Mesendoderm (in vitro differentiated cells): ENCODE measurements at places on chromosomes 1 and 21.
A peak's percentile ranks its signal among the peaks of the same experiment; 100 is the strongest.

DNA sequence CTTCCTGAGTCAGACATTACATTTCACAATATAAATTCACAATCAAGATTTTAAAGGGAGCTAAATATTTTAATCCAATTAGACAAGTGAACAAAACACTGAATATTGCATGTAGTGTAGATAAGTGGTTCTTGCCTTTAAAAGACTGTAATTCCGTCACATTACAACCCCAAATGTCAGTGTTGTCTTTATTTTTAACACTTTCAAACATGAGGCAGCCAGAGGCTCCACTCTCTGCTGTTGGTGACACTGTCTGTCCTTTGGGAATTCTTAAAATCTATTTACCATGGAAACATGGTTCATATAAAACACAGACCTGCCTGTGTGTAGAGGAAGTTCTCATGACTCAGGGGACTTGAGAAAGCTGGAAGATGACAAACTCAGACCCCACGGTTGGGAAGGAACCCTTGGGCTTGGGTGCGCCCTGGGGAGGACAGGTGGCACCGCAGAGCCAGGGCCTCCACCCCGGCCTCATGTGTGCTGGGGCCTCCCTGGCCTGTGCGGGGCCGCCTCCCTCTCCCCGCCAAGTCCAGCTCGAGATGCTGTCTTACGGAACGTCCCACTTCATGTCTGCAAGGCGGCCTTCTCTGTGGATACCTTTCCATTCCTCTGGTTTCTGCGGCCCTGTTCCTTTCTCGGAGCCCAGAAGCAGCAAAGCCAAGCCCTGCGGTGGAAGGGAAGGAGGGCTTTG, 239.0 kb downstream of the SDCCAG8 start:
- no peak for DNase-seq

GRCh38 chr1:11725616-11726015, 10.3 kb upstream of the AGTRAP start:
- DNase-seq, result no peak

GRCh38 chr1:150563340-150564038, 14.3 kb downstream of the ADAMTSL4 start:
- no peak for DNase-seq

DNA sequence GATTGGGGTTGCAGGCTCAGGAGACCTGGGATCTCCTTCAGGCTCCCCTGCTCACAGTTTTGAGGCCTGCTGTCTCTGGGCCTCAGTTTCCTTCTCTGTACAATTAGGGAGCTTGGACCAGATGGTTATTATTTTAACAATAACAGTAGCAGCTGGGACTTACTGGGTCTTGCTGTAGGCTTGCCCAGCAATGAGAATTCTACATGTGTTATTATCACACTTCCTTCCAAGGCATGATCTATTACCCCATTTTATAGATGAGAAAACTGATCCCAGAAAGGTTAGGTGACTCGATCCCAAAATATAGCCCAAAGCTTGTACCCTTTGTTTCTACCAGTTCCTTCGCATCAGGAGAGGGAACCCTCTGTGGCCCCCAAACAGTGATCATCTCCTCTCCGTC, 153.8 kb downstream of the PTPRU start:
- no peak for DNase-seq

DNA sequence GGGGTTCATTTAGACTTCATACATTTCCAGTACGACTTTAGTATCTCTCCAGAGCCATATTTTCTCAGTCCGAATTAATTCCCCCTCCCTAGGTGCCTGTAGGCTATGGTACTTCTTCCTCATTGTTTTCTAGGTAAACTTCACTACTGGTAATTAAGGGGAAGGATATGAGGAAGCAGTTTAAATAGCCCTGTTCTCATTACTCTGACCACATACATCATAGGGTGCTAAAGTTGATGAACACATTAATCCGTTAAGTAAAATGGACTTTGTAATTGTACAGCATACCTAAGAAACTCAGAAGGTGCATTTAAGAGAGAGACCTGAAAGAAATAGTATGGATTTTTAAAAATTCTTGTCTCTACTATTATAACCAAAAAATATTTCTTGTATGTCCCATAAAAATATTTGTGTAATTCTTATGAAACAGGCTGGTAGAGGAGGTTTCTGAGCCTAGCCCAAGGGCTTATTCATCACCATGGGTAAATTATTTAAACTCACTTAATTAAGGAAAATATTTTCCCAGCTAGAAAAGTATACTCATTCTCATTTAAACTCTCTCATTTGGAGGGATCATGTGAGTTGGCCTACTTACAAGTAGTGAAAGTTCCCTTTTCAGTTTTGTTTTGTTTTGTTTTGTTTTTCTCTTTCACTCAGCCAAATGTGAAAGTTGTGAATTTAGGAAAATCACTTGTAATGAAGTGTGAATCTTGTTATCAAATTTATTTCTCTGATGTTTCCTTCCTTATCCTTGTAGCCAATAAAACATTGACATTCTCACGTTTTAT, 2.0 kb downstream of the PRMT6 start:
- peak; percentile 5 for DNase-seq

GRCh38 chr1:197438010-197438790, 170.1 kb downstream of the CRB1 start:
- DNase-seq, result no peak

DNA sequence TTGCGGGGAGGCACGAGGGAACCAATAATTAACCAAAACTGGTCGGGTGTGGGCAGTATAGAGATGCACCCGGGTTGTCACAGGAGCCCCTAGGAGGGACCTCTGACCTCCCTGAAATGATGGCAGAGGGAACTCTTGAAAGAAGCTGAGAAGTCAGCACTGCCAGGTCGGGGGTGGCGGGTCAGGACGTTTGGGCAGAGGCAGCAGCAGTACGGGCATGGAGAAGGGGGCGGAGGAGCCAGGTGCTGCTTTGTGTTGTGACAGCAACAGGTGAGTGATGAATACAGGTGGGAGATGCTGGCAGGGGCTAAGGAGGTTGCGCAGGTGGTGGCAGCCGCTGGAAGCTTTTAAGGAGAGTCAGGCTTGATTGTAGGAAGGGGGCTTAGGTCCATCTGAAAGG, 11.7 kb downstream of the TNFRSF1B start:
- DNase-seq, result no peak

DNA sequence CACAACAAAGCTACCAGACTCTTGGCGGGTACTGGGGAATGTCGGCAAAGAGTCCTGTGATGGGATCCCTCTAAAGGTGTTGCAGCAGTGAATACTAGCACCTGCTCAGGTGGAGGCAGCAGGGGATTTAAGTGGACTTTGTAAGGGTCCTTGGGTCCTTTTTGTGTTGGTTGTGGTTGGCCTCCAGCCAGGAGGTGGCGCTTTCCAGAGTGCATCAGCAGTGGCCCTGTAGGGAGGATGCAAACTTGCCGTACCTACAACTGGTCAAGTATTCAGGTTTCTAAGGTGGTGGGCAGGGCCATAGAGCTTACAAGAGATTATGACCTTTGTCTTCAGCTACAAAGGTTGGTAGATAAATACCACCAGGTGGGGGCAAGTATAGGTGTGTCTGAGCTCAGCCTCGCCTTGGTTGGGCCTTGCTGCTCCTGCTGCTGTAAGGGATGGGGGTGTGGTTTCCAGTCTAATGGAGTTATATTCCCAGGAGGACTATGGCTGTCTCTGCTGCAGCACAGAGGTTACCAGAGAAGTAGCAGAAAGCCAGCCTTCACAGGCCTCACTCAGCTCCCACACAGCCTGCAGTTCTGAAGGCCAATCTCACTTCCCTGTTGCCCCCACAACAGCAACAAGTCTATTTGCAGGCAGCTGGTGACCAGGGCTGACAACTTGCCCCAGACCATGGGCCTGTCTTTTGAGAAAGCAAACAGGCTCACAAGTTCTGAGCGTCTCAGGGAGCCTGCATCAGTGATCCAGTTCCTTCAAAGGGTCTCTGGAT, 7.3 kb downstream of the OR2M5 start:
- no peak for DNase-seq

DNA sequence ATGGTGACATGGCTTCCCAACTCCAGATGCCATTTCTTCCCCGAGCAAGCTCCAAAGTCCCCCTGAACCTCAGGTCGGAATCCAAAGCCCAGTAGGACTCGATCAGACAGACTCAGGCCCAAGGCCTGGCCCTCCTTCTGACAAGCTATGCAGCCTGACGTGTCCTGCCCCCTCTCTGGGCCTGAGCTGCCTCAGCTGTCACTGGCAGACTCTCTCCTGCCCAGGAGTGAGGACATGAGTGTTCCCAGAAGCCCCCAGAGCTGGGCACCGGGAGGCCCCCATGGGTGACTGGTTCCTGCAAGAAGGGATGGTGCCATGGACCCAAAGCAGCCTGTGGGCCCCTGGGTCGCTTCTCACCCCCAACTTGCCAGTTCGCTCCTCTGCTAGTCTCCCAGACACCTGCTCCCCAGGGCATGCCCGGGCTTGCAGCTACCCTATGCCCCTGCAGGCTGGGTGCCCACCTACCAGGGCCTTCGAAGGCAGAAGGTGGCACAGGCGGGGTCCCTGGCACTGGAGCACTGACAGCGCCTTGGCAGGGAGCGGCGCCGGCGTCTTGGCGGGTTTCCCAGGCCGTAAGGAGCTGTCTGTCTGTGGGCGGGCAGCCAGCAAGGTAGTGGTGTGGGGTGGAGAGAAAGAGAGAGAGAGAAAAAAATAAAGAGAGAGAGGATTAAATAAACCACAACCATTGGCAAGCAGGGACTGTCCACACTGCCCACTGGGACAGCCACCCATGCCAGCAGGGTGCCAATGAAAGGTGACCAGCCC, 2.3 kb downstream of the EDN2 start:
- DNase-seq, result no peak

GRCh38 chr1:85275701-85276214, 674 bp downstream of the BCL10 start:
- no peak for DNase-seq

GRCh38 chr1:168626326-168626725, 49.9 kb downstream of the XCL1 start:
- no peak for DNase-seq

DNA sequence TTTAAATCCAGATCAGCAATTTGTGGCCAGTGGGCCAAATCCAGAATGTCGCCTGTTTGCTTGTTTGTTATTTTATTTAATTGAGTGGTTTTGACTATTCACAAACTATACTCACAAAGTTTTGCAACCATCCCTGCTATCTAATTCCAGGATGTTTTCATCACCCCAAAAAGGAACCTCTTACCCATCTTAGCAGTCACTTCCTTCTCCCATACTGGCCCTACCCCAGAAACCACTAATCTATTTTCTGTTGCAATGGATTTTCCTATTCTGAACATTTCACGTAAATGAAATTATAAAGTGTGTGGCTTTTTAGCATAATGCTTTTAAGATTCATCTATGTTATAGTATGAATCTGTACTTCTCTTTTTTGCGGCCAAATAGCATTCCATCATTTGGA, 41.3 kb downstream of the WDTC1 start:
- DNase-seq, result no peak

GRCh38 chr1:228226141-228226874, 18.5 kb downstream of the OBSCN start:
- DNase-seq, result no peak

GRCh38 chr1:97533358-97533757, 387.5 kb downstream of the DPYD start:
- DNase-seq, result no peak

DNA sequence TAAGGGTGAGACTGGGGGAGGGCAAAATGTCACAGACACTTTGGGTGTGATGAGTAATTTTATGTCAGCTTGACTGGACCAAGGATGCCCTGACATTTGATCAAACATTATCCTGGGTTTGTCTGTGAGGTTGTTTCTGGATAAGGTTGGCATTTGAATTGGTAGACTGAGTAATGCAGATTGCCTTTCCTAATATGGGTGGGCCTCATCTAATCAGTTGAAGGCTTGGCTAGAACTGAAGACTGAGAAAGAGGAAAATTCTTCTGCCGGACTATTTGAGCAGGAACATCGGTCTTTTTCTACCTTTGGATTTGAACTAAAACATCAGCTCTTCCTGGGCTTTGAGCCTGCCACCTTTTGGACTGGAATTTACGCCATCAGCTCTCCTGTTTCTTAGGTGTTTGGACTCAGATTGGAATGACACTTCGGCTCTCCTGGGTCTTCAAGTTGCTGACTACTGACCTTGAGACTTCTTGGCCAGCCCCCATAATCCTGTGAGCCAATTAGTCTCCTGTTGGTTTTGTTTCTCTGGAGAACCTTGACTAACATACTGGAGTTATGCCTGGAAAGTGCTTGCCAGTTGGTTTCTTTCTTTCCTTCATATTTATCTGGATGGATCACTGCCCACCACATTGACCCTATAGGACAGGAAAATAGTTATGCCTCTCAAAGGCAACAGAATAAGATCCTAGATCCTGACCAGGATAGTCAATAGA, 44.9 kb upstream of the HLX start:
- DNase-seq, result no peak

- DNase-seq, result no peak
Observed at GRCh38 chr1:35559317-35559944, 1.8 kb downstream of the NCDN start.

DNA sequence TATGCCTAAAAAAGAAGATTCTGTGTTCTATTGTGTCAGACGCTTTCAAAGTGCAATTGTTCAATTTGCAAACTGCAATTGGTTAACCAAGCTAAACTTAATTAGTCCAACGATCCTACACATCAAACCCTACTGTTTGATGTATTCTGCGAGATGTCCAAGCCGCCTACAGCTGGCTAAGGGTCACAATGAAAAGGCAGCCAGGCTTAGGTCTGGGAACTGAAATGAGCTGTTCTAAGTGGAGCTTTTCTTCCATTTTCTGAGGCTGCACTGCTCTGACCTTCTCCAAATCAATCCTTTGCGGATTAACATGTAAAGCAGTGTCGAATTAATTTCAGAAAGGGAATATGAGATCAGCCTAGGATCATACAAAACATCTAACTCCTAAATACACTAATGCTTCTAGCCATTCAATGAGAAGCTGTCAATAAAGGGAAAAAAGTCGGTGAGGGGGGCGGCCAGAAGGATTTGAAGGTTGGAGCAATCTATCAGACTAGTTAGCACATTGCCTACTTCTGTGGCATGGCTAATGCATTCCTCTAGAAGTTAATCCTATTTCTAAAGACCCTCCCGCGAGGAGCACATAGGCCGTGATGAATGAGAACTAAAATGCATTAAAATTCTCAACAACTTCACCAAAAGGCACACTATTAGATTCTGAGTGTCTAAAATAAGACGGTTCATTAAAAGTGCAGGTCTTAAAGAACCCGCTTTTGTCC, 119.0 kb downstream of the SIM2 start:
- DNase-seq, result no peak

GRCh38 chr1:240027059-240027462, 64.6 kb upstream of the FMN2 start:
- DNase-seq, result peak; percentile 57

GRCh38 chr1:216884614-216885229, 161.5 kb upstream of the ESRRG start:
- DNase-seq, result no peak

DNA sequence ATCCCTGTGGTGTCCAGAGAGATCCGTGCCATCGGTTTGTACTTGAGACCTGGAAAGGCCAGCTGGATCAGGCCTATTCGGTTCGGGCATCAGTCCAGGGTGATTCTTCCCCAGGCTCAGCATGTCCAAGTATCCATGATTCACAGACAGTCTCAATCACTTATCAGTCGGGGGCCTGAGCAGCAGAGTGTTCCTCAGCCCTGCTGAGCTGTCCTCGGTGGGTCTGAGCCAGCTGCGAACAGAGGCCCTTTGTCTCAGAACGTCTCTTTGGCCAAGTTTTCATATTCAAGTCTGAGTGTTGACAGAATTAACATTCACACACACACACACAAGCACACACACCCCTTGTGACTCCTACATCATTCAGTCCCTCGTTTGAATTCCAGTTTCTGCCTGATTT, 33.4 kb upstream of the OSBPL9 start:
- DNase-seq, result no peak

GRCh38 chr1:173173388-173173787, 33.7 kb downstream of the TNFSF4 start:
- no peak for DNase-seq
